ENCODE measurements at places on chromosomes 2 and 18. TPM values are rescaled to one million over a fixed set of nuclear protein-coding genes. Genes with fewer than 3 reads are reported as not detected.
A peak's percentile ranks its signal among the peaks of the same experiment; 100 is the strongest.

DNA sequence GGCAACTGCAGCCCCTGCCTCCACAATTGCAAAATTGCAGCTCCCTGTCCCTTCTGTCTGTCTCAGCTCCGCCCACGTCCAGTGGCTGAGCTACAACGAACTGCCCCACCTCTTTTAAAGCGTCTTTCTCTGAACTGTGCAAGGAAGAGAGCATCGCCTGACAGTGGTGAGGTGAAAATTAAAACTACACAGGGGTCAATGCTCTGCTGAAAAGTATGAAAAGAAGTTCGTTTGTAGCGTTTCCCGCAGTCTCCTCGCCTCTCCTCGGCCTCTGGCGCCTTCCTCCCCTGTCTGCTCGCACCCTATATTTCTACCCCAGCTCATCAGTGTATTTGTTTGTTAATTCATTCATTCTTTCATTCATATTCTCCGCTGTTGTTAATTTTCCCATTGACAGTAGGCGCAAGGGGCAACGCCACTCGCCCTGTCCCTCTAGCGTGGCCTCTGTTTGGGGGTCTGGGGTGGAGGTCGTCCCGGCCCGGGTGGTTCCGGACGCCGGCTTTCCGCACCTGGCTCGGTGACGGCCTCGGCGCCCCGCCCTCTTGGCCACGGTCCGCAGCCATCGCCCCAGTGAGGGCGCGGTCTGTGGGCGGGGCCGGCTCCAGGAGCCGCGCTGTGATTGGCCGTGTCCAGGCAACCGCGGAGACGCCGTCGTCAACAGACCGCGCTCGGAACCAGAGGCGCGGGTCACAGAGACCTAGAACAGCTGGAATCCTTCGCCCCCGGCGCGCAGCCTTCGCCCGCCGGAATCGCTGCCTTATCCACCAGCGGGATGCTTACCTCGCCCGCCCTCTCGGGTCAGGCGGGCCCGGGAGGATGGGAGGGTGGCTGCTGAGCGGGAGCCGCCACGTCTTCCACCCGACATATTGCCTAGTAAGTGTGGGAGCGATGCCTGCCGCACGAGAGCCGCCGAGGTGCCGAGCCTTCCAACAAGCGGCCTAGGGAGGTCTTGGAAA, at the start of gene VWA3B:
TSS of gene VWA3B (plus strand) at position 677 of the 956 bp plus-strand sequence. CDS start 5,926 bp downstream, outside the sequence.
- DNase-seq: peak; percentile 91

DNA sequence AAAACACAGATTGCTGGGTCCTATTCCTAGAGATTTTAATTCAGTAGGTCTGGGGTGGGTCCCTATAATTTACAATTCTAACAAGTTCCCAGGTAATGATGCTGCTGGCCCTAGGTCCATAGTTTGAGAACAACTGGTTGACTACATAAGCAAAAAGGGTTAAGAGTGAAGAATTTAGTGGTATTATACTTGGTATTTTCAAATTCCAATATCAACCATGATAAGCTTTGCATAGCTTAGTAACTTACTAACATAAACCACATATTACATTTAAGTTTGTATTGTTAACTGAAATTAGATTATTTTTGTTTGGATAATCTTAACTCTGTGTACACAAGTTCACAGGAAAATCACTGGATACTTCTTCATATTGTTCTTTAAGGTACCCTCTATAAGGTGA, 862.9 kb upstream of the ACVR2A start:
- no peak for DNase-seq

DNA sequence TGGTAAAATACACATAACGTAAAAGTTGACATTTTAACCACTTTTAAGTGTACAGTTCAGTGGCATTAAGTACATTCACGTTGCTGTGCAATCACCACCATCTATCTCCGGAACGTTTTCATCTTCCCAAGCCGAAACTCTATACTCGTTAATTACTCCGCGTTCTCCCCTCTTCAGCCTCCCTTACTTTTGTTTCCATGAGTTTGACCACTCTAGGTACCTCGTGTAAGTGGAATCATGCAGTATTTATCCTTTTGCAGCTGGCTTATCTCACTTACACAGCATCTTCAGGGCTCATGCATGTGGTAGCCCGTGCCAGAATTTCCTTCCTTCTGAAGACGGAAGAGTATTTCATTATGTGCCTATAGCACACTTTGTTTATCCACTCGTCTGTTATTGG, 225.2 kb downstream of the SLC4A3 start:
- DNase-seq: no peak

- DNase-seq: no peak
These were observed 209.6 kb upstream of the HNRNPA3 start for GRCh38 chr2:177002983-177003382.

GRCh38 chr2:3094999-3095958, 282.3 kb downstream of the EIPR1 start:
- no peak for DNase-seq

Gene WDR35
- 15.9 TPM for total RNA-seq

DNA sequence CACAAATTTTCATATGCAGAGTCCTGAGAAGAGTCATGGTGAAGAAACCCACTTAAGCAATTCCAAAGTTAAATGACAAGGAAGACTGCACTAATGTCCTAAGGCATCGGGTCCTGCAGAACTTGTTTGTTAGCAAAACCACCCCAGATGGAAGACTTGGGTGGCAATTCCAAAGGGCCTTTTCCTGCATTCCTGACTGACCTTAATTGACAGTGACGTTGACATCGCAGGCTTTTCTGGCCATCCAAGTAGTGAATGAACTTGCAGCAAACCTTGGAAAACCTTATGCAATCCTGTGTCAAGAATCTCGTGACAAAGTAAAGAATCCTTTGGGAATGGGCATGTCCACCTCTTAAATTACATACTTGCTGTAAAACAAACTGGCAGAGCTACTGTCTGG, 112.5 kb upstream of the SH3BP4 start:
- DNase-seq: no peak

GRCh38 chr2:37500031-37500430, 155.6 kb downstream of the QPCT start:
- DNase-seq: no peak

Gene MC5R
- total RNA-seq: not detected

GRCh38 chr2:120398051-120398995, 52.4 kb downstream of the INHBB start:
- no peak for DNase-seq

- DNase-seq: no peak
These were observed 100.7 kb downstream of the RAPGEF4 start for GRCh38 chr2:172836347-172836821.

DNA sequence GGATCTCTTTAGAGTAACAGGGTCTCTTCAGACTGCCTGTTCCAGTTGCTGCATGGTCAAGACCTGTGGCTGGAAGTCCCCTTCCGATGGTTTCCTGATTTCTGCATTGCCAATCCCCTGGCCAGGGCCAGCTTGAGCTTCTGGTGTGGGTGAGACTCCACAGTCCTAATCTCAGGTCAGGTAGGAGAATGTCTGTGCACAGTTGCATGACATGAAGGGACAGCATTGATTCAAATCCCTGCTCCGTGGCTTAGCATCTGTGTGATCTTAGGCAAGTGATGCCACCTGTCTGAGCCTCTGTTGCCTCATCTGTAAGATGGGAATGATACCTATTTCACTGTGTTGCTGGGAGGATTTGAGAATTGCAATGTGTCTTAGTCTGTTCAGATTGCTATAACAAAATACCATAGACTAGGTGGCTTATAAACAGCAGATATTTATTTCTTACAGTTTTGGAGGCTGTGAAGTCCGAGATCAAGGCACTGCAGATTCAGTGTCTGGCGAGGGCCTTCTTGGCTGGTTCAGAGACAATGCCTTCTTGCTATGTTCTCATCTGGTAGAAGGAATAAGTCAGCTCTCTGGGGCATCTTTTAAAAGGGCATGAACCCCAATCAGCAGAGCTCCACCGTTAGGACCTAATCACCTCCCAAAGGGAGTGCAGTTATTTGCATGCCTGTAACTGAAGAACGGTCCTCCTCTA, 66.2 kb downstream of the ATOH8 start:
- peak; percentile 72 for DNase-seq

Gene IL36RN
- total RNA-seq: not detected

GRCh38 chr2:233831011-233831721, 23.2 kb downstream of the HJURP start:
- DNase-seq: peak; percentile 97

- no peak for DNase-seq
These were observed 31.1 kb upstream of the CXCR4 start for GRCh38 chr2:136149011-136149410.

GRCh38 chr2:72619626-72620025, 206.2 kb downstream of the EXOC6B start:
- no peak for DNase-seq

Gene DSC1
- 2.3 TPM for total RNA-seq

GRCh38 chr2:166439078-166439477, 55.0 kb downstream of the SCN7A start:
- DNase-seq: no peak

Gene PLCL1
- not detected for total RNA-seq

- DNase-seq: no peak
These were observed 378.5 kb upstream of the RGPD4 start for GRCh38 chr2:107448160-107448559.

- no peak for DNase-seq
These were observed 33.5 kb downstream of the IMPA2 start for GRCh38 chr18:12014521-12015415.

GRCh38 chr2:119494163-119494790, 30.0 kb downstream of the SCTR start:
- no peak for DNase-seq

- DNase-seq: no peak
These were observed 749.6 kb upstream of the VRK2 start for GRCh38 chr2:57296795-57297517.

DNA sequence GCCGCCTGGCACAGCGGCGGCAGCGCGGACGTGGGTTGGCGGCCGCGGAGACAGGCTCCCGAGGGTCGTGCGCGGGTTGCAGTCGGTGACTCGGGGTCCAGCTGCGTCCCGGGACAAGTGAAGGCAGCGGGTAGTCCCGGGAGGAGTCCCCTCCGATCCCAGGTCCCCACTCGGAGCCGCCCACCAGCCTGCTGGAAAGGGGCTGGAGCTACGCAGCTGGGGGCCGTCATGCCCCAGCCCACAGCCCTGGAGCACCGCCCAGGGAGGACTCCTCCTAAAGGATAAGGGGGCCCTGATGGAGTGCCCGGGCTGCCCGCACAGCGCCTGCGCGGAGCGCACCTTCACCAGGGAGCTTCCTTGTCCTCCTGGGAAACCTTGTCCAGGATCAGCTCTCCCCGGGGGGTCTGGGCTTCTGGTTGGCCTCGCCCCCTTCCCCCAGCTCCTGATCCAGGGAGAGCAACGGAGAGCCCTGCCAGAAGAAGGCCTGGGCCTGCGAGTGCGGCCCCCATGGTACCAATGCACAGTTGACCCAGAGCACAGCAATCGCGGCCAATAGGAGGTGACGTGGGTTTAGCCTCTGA, 25.9 kb upstream of the ALPP start:
- no peak for DNase-seq

DNA sequence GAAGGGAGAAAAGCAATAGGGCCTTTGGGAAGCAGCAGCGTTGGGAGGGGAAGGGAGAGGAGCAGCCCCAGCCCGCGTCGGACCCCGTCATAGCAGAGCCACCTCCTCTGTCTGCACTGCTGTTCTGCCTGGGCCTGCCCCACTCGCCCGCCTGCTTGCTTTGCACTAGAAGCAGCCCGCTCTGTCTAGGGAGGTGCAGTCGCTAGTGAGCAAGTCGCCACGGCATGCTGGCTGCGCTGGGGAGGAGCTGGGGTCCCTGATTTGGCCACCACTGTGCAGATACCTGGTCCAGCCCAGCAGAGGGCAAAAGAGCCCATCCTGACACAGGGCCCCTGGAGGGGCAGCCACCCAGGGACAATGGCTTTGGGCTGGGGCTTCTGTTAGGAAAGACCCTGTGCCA, 8.0 kb upstream of the TMEM214 start:
- DNase-seq: no peak

GRCh38 chr2:73133566-73134197, 20.9 kb upstream of the RAB11FIP5 start:
- DNase-seq: no peak

GRCh38 chr2:101725515-101726192, 28.1 kb downstream of the MAP4K4 start:
- DNase-seq: peak; percentile 75

DNA sequence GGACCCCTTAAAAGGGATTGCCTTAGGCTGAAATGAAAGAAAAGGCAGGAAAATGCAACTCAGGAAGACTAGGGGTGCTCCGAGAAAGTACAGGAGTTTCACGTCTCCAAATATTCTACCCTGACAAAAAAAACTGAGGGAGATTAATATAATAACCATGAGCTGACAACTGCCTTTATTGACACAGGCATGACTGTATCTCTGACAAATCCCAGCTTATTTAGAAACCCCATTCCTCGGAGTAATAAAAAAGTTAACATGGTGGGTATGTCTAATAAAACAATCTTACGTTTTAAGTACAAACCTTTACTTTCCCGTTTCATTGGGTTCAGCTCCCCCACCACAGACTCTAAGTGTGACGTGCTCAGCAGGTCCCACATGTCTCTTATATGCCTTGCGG, 7.9 kb upstream of the RBFA start:
- DNase-seq: no peak

Gene SLC40A1
- total RNA-seq: not detected

Gene HSPE1
- 192 TPM for total RNA-seq

GRCh38 chr2:31401580-31401979, 13.0 kb downstream of the XDH start:
- DNase-seq: no peak

GRCh38 chr2:48940606-48941005, 185.1 kb upstream of the LHCGR start:
- peak; percentile 78 for DNase-seq

DNA sequence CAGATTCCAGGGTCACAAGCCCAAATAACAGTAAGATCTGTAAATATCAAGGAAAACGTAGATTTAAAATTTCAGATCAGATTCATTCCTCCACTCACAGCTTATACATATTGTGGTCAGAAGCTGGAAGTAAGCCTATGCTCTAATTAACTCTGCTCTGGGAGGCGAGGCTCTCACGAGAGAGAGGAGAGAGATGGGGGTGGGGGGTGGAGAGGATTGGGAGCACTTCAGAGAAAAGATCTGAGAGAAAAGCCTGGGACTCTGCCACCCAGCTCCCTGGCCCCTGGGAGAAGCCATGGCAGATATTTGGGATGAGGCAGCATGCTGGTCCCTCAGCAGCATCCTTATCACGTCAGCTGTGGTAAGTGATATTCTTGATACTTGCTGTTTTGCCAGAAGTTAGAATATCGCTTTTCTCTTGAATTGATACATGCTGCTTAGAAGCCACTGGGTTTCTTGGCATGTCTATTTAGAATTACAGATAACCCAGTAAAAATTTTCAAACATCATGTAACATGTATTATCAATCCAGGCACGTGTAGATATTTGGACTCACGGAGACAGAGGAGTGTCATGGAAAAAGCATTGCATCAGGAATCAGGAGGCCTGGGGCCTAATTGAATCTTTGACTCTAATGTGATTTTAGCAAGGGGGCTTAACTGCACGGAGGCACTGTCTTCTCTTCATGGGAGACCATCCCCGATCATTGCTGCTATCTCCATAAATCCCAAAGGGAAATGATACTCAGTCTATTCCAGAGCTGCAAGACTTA, 265.4 kb downstream of the HRH4 start:
- no peak for DNase-seq

Data from Karpas-422 (cell line).